ENCODE measurements at places on chromosomes 5 and 9.

- DNase-seq, result no peak
These were observed 128.0 kb upstream of the STC2 start for GRCh38 chr5:173456181-173456580.

DNA sequence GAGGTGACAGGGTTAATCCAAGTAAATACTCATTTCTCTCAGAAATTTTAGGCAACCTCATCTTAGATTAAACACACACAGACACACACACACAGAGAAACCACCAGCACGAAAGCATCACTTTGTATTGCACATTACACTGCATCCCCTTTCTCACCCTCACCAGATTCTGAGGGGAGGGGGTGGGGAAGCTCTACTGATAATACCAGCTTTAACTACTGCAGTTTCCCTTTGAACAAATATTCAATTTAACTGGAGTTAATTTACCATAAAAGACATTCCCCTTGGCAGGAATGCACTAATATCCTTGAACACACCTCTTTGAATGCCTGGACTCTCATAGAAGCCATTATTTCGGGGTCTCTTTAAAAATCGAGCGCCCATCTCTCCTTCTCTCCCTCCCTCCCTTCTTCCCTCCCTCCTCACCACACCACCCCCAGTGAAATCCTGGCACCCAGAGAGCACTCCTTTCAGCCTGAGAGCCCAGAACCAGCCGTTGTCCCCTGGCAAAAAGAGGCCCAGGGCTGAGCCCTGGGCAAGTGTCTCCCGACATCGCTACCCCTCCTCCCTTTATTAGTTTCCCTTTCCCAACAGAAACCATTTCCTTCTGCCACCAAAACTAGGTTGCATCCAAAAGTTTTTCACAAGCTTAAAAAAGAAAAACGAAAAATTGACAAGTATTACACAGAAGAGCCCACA is 2.8 kb upstream of the NFIB start:
- DNase-seq, result no peak

DNA sequence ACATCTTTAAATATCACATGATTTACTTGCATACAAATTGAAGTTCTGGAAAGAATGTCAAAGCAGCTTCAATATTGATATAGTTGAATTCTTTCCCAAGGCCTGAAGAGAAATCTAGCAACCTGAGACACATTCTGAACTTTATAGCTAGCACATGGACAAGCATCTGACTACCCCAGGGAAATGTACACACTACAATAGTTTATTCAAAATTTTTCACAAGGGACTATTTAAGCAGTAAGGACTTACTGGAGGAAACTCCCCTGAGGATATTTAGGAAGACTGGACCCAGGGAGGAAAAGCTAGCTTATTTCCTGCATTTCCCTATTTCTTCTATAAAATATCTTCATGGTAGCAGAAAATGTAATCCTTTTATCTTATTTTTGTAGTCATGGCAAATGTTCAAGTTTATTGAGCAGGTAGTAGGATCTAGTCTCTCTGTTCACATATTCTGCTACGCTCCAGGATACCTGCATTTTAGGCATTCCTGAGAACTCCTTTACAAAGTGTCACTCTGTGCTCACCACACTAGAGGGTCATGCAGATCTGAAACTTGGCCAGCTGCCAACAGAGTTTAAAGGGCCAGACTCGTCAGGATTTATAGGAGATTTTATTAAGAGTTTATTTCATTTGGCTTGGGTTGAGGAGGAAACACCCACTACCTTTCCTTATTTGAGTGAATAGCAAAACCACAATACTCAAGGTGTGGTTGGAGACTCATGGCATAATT is 348.4 kb upstream of the FTMT start:
- DNase-seq, result no peak

GRCh38 chr9:131264231-131264630 is 12.1 kb downstream of the FAM78A start:
- no peak for DNase-seq

DNA sequence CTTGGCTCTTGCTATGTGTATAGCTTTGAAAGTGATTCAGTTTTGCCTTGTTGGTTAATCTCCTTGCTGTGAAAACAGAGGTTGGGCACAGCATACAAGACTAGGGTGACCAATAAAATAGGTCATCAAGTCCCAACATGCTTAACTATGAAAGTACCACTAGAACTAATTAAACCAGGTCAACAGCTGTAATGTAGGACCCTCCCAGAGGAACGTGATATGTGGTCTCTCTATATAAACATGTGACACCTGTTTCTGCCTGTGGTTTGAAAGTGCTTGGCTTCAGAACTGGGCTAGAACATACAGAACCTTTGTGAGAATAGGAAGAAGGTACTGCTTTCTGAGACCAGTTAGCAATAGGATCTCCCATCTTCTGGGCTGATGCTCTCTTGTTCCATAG is 297.1 kb downstream of the FBXL7 start:
- DNase-seq, result no peak
